ENCODE measurements at places on chromosomes 7 and 10.

DNA sequence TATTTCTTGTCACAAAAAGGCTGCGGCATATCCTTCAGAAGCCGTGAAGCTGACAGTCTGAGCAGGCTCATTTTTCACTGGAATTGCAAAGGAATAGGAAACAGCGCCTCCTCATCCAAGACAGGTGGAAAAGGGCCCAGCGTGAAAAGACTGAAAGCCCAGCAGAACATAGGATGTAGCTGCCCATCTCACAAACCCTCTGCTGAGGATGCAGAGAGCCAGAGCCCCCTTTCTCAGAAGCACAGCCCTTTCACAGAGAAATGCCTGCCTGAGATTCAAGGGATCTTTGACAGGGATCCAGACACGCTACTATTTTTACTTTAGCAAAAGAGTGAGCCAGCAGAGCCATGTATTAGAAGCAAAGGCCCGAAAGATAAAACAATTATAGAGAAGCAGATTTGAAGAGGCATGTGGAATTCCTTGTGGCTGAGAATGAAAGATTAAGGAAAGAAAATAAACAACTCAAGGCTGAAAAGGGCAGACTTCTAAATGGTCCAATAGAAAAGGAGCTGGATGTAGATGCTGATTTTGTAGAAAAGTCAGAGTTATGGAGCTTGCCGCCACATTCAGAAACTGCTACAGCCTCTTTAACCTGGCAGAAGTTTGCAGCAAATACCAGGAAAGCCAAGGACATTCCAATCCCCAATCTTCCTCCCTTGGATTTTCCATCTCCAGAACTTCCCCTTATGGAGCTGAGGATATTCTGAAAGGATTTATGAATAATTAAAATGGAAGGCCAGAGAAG lies 36.9 kb downstream of the GDI2 start:
- DNase-seq = no peak

DNA sequence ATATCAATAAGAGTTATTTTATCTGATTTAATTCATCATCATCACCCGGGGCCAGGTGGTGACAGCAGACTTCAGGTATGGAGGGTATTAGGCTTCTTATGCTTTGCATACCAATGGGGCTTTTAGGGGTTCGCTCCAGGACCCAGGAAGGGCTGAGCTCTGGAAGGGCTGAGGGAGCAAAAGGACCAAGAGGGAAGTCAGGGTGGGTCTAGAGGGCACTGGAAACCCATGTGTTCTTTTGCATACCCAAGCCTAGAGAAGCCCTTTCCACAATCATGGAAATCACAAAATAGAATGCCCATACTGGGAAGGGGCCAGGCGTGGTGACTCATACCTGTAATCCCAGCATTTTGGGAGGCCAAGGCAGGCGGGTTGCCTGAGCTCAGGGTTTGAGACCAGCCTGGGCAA lies 30.9 kb upstream of the VCL start:
- DNase-seq = no peak

DNA sequence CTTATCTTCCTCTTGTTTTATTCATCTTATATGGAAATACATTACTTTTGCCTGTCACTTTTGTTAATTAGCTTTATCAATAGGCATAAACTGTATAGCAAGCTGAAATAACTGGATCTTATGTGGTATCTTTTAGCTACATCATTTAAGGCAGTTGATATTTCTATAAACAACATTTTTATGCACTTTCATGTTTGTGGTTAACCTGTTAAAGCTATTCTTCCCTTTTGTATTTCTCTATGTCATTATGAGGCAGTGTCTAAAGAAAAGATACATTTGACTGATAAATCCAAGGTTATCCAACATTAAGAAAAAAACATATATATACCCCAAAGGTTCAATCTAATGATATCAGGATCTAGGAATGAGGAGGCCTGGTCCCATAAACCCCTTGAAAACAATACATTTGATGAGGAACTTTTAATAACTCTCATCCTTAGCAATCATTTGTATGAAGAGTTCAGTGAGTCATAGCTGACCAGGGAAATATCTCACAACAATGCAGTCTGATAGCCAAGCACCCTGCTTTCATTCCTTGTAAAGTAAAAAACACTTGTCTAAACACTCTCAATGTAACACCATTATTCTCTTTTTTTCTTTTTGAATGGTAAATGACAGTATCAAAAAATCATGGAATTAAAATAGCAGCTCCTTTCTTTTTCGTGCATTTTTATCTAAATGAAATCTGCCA lies 300.9 kb downstream of the NEBL start:
- no peak for DNase-seq

DNA sequence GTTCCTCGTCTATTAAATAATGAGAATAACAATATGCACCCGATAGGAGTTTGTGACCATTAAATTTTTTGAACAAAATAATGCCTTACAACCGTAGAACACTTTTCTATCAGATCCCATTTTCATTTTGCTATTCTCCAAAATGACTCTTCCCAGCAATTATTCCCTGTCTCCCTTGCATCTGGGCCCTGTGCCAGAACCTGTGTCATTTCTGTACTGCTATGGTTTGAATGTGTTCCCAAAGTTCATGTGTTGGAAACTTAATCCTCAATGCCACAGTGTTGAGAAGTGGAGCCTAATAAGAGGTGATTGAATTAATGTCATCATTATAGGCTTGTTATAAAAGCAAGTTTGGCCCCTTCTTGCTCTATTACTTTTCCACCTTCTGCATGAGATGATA lies 33.2 kb upstream of the SMNDC1 start:
- no peak for DNase-seq

DNA sequence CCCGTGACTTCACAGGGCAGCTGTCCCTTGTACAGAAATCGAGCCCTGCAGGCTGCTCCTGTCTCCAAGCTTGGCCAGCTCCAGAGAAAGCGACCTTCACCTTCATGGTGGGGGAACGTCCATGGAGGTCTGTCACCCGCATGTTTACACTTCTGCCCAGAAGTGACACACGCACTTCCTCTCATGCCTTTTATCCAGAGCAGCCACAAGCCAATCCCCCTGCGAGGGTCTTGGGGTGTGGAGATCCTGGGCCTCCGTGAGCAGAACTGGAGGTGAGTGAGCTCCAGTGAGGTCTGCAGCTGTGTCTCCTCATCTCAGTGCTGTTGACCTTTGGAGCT lies 139.0 kb upstream of the TNS3 start:
- no peak for DNase-seq

- no peak for DNase-seq
Measured at GRCh38 chr7:81207801-81208200, 288.9 kb upstream of the SEMA3C start.

- no peak for DNase-seq
Measured at GRCh38 chr7:45869426-45869825, 3.5 kb downstream of the CCDC201 start.

GRCh38 chr7:100640517-100641440 lies 573 bp downstream of the TFR2 start:
- no peak for DNase-seq

GRCh38 chr7:130087364-130087763 lies 17.0 kb downstream of the KLHDC10 start:
- DNase-seq = no peak

DNA sequence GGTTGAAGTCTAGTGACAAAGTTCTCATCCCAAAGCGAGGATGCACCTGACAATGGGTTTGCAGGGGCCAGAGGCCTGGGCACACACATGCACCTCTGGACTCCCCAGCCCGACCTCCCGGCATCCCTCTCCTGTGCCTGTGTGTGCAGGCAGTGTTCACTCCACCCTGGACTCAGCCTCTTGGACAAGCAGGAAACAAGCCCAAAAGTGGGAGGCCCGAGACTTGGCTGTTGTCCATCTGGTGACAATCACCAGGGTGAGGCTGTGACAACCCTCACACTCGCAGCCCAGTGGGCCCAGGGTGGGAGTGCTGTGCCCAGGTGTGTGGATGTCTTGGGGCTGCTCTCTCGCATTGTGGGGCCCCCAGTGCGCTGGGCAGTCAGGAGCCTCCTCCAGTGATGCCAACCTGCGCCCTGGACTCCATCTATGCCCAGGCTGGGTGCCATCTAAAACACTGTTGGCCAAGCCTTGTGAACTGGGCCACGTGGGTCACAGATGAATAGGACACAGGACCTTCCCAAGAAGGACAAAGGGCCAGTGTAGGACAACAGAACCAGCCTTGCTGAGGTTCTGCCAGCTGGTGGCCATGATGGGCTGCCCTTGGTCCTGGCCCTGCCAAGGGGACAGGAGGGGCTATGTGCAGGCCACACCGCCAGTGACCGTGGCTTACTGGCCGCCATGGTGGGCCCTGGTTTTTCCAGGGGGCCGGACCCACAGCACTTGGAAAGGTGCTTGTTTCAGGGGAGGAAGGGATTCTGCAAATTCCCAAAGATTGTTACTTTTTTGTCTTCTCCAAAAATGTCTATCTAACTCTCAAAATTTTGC lies 144.3 kb downstream of the TCERG1L start:
- no peak for DNase-seq

DNA sequence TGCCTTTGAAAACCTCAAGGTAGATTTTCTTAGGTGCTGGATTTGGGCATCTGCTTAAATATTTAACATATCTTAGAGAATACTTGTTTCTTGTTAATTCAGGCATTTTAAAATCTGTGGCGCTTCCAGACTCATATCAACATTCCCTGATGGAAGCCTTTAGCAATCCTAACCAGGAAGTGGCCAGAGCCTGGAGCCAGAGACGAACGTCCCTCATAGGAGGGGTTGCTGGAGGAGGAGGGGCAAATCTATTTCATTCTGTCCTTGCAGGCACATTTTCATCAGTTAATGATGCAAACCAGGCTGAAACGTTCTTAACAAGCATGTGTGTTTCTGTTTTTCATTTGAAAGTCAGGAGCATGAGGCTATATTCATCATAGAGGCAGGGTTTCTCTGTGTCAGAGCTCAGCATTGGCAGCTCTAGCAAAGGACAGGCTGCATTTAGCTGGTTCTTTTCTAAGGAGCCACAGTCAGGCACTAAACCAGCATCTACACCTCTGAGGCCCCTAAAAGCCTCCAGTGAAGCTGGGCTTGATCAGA lies 17.8 kb upstream of the IFIT2 start:
- DNase-seq = no peak

- DNase-seq = no peak
Measured at GRCh38 chr7:159167139-159167538, 22.5 kb upstream of the VIPR2 start.

DNA sequence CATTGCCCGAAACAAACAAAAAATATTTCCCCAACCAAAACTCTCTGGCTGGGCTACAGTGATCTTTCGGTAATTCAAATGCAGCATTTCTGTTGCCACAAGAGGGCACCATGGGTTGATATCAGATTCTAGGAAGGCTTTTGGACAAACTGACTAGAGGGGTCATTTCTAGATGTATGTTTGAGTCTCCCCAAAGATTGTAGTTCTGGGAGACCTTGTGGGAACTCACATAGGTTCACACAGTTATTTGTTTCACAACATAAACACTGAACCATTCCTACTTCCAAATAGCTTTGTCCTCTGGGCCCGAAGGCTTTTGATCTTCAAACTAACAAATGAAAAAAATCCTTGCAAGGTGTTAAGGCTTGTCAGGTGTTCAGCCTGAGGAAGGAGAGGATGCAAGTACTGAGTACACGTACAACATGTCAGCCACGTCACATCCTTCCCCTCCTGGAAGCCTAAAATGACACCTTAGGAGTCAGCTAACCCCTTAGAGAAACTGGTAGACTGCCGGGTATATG lies 37.0 kb upstream of the IL15RA start:
- no peak for DNase-seq

GRCh38 chr7:17502213-17503060 lies 204.0 kb downstream of the AHR start:
- no peak for DNase-seq

GRCh38 chr10:75764974-75765788 lies 333.8 kb downstream of the LRMDA start:
- DNase-seq = no peak

GRCh38 chr10:34702093-34702937 lies 112.8 kb downstream of the PARD3 start:
- no peak for DNase-seq

- DNase-seq = no peak
Measured at GRCh38 chr10:78185693-78186055, 152.0 kb downstream of the RPS24 start.

GRCh38 chr10:10722422-10722821 lies 295.2 kb upstream of the CELF2 start:
- DNase-seq = no peak

DNA sequence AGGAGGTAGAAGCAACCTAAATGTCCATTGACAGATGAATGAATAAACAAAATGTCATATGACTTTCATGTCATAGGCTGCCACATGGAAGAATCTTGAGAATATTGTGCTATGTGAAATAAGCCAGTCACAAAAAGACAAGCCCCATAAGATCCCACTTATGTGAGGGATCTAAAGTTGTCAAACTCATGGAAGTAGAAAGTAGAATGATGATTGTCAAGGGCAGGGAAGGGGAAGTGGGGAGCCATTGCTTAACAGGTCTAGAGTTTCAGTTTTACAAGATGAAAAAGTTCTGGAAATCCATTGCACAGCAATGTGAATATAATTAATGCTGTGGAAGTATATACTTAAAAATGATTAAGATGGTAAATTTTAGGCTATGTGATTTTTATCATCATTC lies 229.3 kb upstream of the KMT2E start:
- no peak for DNase-seq

DNA sequence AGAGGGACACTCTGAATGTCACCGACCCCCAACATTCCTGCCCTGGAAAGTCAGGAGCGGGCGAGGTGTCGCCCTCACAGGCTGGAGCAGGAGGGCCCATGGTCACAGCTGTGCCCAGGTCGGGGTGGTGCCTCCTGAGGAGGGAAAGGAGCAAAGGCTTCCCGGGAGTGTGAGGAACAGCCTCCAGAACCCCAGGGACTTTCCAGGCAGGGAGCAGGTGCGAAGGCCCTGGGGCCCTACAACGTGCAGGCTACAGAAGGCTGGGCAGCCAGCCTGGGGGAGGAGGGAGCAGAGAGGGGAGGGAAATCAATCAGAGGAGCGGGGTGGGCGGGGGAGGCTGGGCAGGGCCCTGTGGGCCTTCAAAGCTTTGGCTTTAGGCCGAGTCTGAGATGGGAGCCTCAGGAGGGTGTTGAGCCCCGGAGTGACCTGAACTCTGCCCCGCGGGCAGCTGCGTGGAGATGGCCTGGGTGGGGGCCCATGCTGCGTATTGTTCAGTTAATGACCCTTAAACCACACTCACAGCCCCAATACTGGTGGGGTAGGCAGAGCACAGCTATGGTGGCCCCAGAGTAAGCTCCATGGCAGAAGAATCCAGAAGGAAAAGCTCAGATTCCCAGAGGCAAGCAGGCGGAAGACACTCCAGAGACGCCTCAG lies 44.2 kb upstream of the PPP2R2D start:
- no peak for DNase-seq

GRCh38 chr10:78805176-78805575 lies 263.6 kb upstream of the ZMIZ1 start:
- DNase-seq = no peak

GRCh38 chr7:112743811-112744210 lies 46.4 kb downstream of the TMEM168 start:
- DNase-seq = no peak

GRCh38 chr10:117788911-117789310 lies 246.4 kb downstream of the EMX2 start:
- no peak for DNase-seq

- no peak for DNase-seq
Measured at GRCh38 chr7:18515067-18515466, 19.5 kb downstream of the HDAC9 start.

GRCh38 chr10:112915590-112916572 lies 34.2 kb upstream of the TCF7L2 start:
- DNase-seq = no peak
